ENCODE measurements at places on chromosomes 13 and 19.
A peak's percentile ranks its signal among the peaks of the same experiment; 100 is the strongest.

DNA sequence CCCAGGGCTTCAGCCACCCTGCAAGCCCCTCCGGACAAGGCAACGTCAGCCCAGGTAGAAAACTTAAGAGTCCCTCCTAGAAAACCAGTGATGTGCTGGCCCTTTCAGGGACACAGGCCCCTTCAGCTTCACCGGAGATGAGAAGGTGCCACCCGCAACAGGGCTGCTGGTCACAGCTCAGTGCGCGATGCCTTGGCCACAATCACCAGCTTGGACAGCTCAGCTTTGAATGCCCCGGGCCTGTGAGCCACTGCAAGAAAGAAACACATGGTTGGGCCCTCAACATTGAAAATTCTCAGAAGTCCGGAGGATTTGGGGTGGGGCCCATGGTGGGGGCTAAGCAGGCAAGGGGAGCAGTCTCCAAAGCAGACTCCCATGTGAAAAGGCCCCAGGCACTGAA lies 12.3 kb downstream of the MYDGF start:
- DNase-seq, result no peak

GRCh38 chr19:15974856-15975255 lies 26.0 kb downstream of the OR10H4 start:
- peak; percentile 58 for DNase-seq

DNA sequence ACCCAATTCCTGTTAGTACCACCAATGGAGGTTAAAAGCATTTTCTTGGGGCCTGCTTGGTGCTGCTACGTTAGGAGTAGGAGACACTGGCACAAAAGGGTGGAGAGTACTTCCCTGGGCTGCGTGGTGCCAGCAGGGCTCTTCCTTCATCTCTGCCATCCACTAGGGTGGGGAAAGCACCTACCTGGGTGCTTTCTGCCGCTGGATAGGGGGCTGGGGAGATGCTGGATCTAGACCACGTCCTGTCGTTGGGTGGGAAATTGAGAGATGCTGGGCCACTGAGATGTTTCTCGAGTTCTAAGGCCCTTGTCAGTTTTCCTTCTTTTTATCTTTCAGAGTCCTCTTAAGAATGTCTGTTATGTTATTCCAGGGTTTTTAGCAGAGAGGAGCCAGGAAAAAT lies 6.7 kb upstream of the FCGBP start:
- DNase-seq, result no peak

DNA sequence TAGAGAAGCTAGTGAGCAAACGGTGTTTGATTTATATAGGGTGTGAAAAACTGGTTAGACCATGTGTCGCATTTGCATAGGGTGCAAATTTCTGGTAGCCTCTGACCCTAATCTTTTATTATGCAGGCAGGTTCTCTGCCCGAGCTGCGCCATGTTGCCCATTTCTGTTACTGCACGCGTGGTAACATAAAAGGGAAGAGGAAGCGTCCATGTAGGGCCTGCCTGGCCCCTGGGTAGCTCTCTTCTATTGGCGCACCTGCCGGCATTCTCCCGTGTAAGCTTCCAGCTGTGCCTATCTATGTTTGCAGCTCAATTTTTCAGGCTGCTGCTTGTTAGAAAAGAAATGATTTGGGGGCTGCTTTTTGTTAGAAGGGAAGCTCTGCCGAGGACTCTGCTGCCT lies 14.0 kb upstream of the CD70 start:
- DNase-seq, result no peak

DNA sequence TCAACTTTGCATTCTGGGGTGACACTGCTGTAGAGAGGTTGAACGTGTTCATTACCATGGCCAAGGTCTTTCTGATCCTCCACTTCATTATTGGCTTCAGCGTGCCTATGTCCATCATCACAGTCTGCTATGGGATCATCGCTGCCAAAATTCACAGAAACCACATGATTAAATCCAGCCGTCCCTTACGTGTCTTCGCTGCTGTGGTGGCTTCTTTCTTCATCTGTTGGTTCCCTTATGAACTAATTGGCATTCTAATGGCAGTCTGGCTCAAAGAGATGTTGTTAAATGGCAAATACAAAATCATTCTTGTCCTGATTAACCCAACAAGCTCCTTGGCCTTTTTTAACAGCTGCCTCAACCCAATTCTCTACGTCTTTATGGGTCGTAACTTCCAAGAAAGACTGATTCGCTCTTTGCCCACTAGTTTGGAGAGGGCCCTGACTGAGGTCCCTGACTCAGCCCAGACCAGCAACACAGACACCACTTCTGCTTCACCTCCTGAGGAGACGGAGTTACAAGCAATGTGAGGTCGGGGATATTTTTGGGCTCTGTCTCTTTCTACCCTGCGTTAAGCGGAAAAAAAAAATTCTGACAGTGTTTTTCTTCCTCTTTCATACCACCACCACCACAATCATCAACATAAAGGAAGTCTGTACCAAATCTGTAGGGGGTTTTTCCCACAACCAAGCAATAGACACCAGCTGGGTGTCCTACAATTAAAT lies 29.5 kb downstream of the FPR3 start:
- DNase-seq, result peak; percentile 93

DNA sequence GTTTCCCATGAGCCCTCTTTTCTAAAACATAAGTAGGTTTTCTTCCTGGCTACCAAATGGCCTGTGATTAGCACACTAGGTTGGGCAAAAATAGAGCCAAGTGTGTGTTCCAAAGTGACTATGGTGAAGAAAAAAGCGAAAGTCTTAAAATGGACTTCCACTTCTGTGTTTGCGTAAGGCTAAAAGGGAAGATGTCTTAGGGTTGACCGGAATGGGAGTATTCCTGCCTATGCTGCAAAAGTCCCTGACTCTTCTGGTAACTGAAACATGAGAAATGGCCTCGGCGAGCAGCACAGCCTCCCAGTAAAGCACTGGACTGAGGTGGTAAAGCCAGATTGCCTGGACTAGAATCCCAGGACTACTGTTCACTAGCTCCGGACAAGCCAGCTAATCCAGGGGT lies 2.4 kb upstream of the FPR1 start:
- peak; percentile 94 for DNase-seq

GRCh38 chr13:89695343-89696257 lies 1651.9 kb upstream of the MIR17HG start:
- peak; percentile 31 for DNase-seq
